ENCODE measurements at places on chromosomes 2 and 18.

DNA sequence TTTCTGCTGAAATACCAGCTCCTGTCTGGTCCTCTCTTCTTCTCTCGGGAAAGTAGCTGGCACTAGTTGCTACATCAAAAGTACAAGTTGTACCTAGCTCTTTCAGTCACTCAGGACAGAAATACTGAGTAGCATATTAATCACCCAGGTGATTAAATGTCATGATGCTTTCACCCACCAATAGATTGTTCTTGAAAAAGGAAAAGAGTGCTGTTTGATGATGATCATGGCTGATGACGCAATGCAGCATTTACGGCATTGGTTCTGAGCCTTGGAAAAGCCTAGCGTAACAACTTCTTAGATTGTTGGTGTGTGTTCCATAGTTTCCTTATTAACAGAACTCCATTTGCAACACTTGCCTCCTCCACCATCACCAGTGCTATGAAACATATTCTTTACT, 190.7 kb downstream of the CDH7 start:
- no peak for DNase-seq

GRCh38 chr18:64099244-64099643, 49.6 kb downstream of the LINC00305 start:
- no peak for DNase-seq

DNA sequence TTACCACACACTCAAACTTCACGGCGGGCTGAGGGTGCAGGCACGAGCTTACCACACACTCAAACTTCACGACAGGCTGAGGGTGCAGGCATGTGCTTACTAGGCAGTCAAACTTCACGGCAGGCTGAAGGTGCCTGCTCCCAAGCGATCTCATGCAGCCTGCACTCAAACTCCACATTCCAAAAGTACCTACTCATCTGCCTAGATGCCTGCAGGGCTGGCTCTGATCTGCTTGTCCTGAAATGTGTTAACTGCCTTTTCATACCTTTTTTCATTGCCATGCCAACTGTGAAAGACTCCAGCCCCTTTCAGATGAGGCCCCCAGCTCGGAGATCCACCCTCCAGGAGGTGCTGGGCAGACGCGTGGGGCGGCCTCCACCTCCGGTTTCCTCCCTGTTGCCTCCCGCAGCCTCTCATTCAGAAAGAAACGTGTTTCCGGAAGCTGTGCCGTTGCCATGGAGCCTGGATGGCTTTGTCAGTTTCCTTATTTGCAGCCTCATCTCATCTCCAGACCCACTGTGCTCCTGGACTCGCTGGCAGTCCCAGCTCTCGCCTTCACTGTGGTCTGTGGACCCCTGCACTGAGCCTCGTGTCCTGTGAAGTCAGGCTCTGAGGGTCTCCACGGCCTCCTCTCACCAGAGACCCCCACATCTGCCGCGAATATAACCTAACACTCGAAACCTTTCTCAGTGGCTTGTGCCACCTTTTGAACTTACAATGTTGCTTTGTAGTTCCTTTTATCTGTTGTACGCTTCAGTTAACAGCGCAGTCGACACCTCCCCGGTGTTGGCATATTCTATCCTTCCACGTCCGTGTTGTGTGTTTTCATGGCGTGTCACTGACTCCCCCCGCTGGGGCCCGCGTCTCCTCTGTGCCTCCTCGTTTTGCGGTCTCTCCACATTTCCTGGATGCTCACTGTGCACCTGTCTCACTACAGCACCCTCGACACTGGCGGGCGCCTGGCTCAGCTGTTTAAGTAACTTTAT, 106.1 kb upstream of the ALKAL2 start:
- DNase-seq: no peak

GRCh38 chr2:235613649-235614048, 119.8 kb downstream of the AGAP1 start:
- no peak for DNase-seq

- DNase-seq: no peak
Observed at GRCh38 chr2:33370636-33371265, 105.7 kb upstream of the RASGRP3 start.

DNA sequence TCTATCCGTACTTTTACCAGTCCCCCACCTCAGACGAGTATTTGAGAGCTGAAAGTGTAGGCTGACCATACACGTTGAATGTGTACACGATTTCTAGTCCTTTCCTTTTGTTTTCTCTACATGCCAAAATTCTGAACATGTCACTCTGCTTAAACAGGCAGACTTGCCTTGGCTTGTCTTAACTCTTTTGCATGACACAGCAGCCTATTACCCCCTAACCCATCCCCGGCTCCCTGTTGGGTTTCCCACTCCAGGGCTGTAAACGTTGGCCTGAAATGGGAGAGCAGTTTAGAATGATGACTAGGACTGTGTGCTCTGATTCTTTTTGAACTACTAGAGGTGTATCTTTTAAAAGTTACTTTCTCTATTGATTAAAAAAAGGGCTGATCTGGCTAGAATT, 19.1 kb downstream of the MTCL1 start:
- DNase-seq: no peak

- no peak for DNase-seq
Observed at GRCh38 chr2:108612153-108612513, 77.9 kb downstream of the LIMS1 start.

DNA sequence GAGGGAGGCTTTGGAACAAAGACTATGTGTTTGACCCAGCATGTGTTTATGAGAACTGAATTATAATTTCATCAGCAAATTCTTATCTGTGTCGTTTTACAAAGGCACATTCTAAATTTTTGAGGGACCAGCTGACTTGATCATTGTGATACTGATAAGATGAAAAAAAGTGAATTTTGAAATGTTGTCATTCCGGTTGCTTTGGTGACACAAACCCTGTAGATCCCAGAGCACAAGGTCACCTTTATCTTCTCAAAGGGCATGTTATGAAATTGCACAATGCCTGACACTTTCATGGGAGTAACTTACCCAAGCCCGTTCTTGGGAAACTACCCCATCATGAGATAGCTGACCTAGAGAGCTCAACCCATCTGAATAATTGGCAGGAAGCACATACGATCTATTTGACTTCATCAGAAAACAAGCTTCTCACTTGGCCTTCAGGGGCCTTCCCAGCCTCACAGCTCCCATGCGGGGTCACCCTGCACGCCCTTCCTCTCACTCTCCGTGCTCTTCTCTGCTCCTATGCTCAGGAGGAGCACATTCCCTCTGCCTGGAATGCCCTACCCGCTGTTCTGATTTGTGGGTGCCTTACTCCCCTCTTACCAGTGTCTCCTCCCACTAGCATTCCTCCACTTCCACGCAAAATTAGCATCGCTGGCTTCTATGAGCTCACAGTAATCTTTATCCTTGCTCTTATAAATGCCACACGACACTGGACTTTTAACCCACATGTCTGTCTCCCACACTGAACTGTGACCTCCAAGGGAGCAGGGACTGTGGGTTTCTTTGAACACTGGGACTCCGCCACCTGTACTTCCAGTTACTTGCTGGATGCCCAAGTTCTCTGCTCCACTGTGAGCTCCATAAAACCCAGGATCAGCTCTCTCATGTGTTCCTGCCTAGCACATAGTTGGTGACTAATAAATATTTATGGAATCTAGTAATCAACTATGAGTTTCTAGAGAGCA, 555.8 kb upstream of the ID2 start:
- DNase-seq: peak; percentile 76

GRCh38 chr2:238440767-238441166, 14.0 kb downstream of the ASB1 start:
- DNase-seq: no peak

- DNase-seq: peak; percentile 53
Observed at GRCh38 chr2:134207589-134208209, 46.2 kb upstream of the MGAT5 start.

GRCh38 chr2:35933031-35933430, 422.5 kb upstream of the CRIM1 start:
- no peak for DNase-seq

DNA sequence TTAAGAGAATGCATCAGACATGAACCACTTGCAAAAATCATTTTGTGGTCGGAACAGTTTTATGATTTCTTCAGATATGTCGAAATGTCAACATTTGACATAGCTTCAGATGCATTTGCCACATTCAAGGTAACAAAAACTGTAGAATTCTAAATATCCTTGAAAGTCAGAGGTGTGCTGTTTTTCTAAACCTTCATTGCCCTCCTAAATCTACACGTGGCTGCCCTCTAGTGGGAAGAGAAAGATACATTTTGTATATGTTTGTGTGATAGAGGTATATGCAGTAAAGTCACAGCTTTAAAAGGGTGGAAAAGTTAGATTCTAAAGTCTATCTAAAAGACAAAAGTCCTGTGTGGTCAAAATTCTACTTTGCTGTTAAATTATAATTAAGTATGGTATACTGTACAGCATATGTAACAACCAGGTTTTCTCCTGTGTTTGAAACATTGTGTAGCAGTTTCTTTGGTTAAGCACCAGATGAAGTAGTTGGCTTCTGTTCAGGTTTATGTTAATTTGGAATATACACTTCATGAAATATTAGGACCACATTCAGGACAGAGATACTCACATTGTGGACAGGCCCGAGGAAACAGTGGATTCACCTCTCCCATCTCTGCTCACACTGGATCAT, 65.9 kb upstream of the ITM2C start:
- DNase-seq: no peak

- no peak for DNase-seq
Observed at GRCh38 chr18:22872900-22873537, 60.1 kb upstream of the RBBP8 start.

DNA sequence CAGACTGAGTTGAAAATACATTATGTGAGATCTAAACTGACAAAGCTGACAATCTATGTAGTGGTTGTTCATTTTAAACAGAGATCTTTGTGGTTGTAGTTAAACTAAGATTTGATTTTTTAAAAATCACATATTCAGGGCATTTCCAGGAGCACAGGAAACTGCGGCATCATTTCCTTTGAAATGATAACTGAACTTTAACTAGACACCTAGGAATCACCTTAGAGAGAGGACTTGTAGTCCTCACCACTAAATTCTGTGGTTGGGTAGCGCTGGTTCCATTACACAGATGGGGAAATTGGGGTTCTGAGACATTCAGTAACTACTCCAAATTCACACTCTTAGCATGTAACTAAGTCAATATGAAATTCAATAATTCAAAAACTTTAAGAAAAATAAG, 96.0 kb upstream of the TRIB2 start:
- DNase-seq: no peak

DNA sequence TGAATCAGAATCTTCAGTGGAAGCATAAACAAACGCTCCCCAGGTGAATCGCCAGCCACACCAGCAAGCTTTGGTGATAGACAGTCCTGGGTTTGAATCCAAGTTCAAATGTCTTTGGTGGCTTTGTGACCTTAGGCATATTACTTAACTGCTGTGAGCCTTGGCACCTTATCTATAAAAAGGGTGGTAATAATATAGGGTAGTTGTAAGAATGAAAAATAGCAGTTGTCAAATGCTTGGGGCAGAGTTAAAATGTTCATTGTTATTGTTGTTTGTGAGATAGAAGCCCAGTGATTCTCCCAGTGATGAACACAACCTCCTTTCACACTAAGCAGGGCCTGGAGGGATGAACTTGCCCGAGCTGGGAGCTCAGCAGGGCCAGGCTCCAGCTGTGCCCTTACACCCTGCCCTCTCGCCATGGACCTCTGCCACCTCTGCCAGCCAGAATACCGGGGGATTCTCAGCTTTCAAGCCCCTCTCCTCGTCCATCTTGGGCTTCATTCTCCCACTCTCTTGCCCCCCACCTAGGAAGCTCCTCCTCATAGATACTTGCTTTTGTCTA, 6.1 kb upstream of the TMBIM1 start:
- peak; percentile 21 for DNase-seq

- no peak for DNase-seq
Observed at GRCh38 chr2:216109962-216110614, 940 bp downstream of the XRCC5 start.

- DNase-seq: no peak
Observed at GRCh38 chr2:1991706-1992245, 247.5 kb upstream of the PXDN start.

GRCh38 chr2:48278590-48278989, 251.4 kb upstream of the STON1 start:
- DNase-seq: no peak

DNA sequence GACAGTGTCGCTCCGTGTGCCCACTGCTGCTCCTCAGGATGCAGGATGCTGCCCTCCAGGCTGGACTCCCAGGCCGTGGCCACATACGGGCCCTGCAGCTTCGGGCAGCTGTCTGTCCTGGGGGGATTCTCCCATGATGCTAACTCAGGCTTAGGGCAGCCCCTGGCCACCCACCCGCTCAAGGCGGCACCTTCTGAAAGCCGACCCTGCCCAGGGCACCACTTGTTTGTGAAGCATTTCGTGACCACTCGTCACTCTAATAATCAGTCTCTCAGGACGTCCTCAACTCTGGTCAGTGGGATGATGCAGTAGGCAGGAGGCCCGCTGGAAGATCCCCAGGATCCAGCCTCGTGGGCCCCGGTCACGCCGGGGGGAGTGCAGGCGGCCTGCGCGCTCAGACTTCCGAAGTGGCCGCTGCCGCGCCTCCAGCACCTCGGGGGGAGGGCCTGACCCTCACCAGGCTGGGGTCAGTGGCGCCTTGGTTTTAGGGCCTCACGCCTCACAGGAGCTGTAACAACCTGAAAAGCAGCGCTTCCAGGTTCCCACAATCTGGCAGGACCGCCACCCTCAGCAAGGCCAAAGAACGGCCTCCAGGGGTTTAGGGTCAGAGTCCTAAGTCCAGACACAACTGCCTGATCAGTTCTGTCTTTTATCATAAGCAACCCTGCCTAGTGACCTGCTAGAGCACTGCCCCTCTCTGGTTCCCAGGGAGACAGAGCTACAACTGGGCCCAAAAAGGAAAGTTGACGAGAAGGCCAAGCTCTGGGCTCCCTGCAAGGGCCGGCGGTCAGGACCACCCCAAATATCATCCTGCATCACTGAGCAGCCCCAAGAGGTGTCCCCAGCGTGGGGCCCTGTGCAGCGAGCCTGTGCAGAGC, 53.0 kb downstream of the EIPR1 start:
- DNase-seq: no peak

DNA sequence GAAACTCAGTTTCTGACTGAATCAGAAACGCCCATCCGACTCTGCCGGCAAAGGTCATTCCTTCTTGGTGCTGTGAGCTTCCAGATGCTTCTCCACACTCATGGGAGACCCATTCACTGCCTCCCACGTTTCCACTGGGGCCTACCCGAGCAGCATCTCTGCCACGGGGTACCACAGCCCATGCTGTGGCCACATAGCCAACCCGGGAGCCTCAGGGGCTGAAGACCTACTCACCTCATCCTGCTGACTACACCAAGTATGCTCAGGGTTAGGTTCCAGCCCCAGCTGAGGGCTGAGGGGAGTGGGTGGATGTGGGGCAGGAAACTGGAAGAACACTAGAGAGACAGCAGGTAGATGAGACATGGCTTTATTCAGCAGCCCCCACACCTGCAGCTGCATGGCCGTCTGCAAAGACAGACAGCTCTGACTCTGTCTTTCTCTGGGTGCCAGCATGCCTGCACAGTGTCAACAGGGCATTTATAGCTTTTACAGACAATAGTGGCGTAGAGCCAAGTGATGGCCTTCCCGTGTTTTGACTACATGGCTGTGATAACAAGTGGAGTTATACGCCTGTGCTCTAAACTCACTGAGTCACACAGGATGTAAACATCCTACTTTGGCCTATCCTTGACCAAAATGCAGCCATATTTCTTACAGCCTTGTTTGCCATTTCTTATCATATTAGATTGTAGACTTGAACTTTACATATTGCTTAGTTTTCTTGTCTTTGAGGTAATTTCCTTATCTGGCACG, 16.5 kb upstream of the KLHL23 start:
- DNase-seq: no peak
